ENCODE measurements at places on chromosomes 1 and 21.

DNA sequence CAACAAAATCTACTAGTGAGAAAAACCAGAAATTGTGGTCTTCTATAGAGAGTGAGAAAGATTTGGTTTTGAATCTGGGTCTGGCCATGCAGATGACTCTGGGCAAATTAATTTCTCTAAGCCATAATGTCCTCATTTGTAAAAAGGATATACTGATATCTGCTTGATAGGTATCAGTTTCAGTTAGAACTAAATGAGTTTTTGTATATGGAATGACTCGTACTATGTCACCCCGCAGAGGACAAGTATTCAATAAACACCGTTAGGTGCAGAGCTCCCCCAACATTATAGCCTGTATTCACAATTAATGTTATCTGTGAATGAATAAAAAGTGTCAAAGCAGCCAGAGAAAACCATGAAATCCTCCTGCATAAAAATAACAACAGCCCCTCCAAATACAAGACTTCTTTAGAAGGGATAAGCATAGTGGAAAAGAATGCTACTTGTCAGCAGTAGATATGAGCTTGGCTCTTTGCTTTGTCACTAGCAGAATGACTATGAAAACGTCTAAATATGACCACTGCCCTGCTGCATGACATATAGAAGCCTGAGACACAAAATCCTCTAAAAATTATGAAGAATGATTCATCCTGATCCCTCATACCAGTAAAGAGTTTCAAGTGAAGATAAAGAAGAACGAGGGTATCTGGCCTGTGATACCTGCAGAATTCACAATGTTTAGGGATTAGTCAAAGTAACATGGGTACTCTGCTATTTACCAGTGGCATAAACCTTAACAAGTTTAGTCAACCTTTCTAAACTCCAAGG lies 17.8 kb downstream of the SCAF4 start:
- no peak for DNase-seq

DNA sequence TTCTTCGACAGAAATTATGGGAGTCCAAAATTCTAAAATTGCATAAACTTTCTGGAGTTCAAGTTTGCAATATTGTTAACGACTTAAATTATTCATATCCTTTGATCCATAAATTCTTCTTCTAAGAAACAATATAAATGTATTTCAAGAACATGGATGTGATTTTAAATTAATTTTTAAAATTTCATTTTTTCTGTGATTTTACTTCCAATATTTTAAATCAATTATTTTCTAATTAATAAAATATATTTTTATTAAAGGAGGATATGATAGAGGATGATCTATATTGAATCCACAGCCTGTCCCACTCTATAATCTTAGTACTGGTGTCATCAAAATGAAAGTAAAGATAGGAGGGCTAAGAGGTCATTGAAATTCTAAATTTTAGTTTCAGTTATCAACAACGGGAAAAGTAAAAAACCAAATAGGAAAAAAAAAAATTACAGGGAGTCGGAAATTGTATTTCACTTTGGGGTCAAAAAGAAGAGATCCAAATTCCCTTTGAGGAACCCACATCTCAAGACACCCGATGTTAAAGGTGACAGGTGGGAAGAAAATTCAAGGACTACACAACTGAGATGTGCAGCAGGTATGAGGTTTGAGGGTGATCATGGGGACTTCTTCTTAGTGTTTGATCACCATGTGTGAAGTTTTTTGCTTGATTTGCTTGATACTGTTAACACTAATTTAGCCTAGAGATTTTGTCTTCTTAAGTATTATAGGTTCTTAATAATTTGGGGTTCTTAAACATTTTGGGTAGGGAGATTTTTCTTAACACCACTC lies 154.8 kb upstream of the RGS18 start:
- no peak for DNase-seq

GRCh38 chr1:116435806-116436610 lies 63.0 kb downstream of the ATP1A1 start:
- no peak for DNase-seq

DNA sequence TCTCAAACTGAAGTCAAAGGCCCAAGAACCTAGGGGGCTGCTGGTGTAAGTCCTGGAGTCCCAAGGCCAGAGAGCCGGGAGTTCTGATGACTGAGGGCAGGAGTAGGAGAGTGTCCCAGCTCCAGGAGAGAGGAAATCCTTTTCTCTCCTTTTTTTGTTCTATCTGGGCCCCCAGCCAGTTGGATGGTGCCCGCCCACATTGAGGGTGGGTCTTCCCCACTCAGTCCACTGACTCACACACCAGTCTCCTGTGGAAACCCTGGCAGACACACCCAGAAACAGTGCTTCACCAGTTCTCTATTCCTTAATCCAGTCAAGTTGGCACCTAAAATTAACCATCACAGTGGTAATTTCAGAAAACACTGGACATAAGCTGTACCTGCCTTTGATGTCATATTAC lies 12.7 kb upstream of the WDR26 start:
- no peak for DNase-seq

GRCh38 chr1:67149179-67149770 lies 14.5 kb upstream of the C1orf141 start:
- DNase-seq = peak; percentile 73

GRCh38 chr1:208766832-208767231 lies 522.6 kb upstream of the PLXNA2 start:
- no peak for DNase-seq

GRCh38 chr1:44672254-44672955 lies 1.9 kb downstream of the TMEM53 start:
- DNase-seq = no peak

- DNase-seq = no peak
These were observed 42.6 kb downstream of the FAF1 start for GRCh38 chr1:50917138-50918137.

GRCh38 chr21:39568361-39568760 lies 44.4 kb upstream of the B3GALT5 start:
- no peak for DNase-seq

DNA sequence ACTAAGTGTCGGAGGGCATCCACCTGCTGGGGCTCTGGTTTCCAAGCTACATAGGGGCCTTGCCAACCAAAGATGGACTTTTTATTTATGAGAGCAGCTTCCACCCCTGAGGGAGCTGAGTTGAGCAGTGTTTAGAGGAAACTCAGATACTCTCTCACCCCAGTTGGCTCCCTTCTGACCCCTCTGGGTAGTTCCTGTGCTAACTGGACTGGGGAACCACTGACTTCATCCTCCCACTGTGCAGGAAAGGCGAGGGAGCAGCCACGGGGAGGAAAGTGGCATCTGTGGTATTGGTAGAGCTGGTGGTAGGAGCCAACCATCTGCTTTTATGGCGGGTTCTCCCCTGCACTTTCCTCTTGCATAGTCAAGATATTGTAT lies 70.4 kb downstream of the MPZL1 start:
- DNase-seq = no peak

DNA sequence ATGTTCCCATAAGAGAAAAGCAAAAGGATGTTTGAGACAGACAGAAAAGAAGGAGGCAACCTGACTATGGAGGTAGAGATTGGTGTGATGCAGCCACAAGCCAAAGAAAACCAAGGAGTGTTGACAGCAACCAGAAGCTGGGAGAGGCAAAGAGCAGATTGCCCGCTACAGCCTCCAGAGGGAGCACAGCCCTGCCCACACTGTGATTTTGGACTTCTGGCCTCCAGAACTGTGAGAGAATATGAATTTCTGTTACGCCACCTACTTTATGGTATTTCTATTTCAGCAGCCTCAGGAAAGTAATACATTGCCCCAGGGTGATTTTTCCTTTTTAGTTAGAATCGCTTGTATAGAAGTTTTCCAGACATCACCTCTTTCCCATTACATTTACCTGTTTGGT lies 28.4 kb downstream of the SLAMF6 start:
- DNase-seq = no peak

- DNase-seq = no peak
These were observed 148.3 kb downstream of the PCBP3 start for GRCh38 chr21:45791562-45792418.

- peak; percentile 39 for DNase-seq
These were observed 351.4 kb downstream of the NUF2 start for GRCh38 chr1:163672976-163673758.

- no peak for DNase-seq
These were observed 7.9 kb downstream of the ALX3 start for GRCh38 chr1:110062612-110063011.
